ENCODE measurements at places on chromosomes 7 and 10. TPM values are rescaled to one million over a fixed set of nuclear protein-coding genes. Genes with fewer than 3 reads are reported as not detected.
A peak's percentile ranks its signal among the peaks of the same experiment; 100 is the strongest.

GRCh38 chr7:98668255-98668654 is 51.2 kb downstream of the NPTX2 start:
- no peak for DNase-seq

GRCh38 chr10:88994019-88994418 is 3.4 kb downstream of the FAS start:
- no peak for DNase-seq

TRIM73 gene
- 0.96 TPM for total RNA-seq

OR2A12 gene
- not detected for total RNA-seq

DNA sequence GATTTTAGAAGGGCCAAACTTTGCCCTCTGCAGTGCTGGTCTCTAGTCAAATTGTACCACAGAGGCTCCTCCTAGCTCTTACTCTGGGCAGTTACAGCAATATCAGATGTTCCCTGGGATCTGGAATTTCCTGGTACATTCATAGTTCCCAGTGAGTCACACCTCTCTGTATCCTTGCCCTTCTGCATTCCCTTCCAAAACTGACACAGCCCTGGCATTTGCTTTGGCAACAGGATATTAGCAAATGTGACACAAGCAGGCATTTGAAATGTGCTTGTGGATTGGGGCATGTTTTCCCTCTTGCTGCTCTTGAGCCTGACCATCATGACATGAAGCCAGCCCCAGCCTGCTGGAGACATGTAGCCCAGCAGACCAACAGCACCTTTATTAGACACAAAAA is 284.7 kb upstream of the AKR1E2 start:
- peak; percentile 19 for DNase-seq

CLDN4 gene
- total RNA-seq, result 705 TPM

GRCh38 chr10:128373071-128373749 is 247.0 kb upstream of the MKI67 start:
- DNase-seq, result no peak

HDAC9 gene
- total RNA-seq, result 47.5 TPM

DNA sequence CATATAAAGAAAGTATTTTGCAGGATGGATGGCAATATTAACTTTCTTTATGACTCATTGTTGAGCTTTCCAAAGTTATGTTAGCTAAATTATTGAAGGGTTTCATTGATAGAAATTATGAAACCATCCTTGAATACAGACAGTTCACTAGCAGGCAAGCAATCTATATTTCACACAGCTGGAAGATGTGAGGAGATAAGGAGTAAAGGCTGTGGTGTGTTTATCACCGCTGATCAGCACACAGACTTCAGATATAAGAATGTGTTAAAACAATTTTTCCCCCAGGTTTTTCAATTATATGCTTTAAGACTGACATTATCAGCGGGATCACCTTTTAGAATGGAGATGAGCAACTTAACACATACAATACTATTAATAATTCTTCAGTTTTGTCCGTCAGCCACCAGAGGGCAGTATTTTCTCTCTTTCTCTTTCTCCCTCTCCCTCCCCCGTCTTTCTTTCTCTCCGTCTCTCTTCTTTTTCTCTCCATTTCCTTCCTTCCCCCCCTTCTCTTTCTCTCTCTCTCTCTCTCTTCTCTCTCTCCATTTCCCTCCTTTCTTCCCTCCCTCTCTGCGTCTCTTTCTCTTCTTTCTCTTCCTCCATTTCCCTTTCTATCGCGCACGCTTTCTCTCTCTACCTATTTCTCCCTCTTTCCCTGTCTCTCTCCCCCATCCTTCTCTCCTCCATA is 62.9 kb upstream of the FAM171A1 start:
- DNase-seq, result no peak

DNA sequence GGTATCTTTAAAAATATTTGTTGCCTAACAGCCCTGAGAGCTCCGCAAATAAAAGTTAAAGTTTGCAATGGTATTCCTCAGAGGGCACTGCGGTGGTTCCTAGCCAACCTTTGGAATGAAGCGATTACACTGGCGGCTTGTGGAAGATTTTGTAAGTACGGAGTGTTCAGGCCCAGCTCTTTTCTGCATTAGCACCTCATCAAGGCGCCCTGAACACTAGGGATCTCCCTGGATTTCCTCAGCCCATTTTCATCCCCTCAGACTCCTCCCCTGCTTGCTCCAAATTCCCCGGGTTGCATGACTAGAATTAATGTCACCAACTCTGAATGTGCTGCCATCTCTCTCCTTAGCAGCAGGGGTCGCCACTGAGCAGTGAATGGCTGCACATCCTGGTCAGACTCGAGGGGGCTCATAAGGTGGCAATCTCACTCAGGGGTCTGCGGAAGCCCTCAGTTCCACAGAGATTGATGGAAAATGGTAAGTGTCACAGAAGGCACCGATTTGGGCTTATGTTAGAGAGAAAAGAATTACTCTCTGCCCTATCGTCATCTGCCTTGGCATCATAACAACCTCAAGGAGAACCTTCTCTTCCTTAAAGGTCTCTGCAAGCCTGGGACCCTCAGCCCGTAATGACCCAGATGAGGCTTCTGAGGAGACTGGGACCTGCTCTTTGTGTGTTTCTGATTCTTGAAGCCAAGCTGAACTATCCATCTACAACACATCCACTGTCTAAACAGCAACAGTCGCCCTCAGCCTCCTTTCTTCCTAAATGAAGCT is 262.8 kb upstream of the AOAH start:
- DNase-seq, result peak; percentile 53

DNA sequence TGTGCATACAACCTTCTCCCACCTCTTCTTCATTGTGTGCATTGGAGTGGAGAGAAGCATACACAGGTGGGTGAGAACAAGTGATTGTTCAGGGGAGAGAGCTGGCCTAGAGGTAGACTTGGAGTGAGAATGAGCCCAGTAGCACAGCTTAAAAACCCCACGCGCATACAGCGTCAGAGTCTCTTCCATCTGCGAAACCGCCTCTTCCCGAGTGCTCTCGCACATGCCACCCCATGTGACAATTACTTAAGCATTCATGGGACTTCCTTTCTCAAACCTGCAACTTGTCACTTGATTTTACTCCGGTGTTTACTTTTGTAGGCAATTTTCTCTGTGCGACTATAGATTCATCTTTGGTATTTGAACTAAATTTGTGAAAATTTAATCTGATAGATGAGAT is 176.8 kb upstream of the AGK start:
- DNase-seq, result no peak

PNLIP gene
- total RNA-seq, result not detected

GRCh38 chr7:122430710-122431109 is 126.2 kb upstream of the FEZF1 start:
- DNase-seq, result no peak

PTTG1IP2 gene
- total RNA-seq, result not detected

HABP2 gene
- total RNA-seq, result not detected

GRCh38 chr10:127184582-127184981 is 11.8 kb downstream of the INSYN2A start:
- no peak for DNase-seq

GRCh38 chr7:33191340-33191739 is 62.0 kb downstream of the BBS9 start:
- no peak for DNase-seq

GRCh38 chr7:2104107-2104710 is 128.5 kb downstream of the MAD1L1 start:
- peak; percentile 75 for DNase-seq

DNA sequence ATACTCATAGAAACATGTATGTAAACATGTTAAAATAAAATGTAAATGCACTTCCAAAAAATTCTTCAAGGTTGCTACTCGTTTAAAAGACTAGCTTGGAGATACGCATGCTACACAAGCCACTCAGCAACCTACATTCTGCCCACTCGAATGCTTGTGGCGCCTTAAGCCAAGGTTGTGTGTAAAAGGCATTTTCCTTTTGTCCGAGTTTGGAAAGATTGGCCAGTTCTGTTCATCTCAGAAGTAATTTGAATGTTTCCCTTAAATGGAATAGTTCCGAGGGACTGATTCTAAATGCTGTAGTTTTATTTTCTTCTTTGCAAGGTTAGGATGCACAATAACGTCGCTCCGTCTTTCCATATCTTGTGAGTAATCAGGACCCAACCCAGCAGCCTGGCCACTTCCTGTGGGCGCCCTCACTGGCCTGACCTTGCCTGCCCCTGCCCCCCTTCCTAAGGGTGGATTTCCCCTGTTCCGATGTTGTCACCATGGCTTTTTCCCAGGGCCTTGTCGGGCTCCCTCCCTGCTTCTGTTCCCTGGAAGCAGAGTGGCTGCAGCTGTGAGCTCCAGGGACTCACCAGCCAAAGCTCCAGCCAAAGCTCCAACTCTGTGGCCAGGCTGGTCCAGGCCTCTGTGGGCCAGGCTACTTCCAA is 70.6 kb downstream of the PTPRE start:
- DNase-seq, result peak; percentile 55

MSMB gene
- not detected for total RNA-seq

GIMAP7 gene
- total RNA-seq, result 4.6 TPM

ERVW-1 gene
- total RNA-seq, result not detected

KIAA1217 gene
- 56.5 TPM for total RNA-seq

CNPY1 gene
- total RNA-seq, result not detected

C7orf57 gene
- total RNA-seq, result not detected

DNA sequence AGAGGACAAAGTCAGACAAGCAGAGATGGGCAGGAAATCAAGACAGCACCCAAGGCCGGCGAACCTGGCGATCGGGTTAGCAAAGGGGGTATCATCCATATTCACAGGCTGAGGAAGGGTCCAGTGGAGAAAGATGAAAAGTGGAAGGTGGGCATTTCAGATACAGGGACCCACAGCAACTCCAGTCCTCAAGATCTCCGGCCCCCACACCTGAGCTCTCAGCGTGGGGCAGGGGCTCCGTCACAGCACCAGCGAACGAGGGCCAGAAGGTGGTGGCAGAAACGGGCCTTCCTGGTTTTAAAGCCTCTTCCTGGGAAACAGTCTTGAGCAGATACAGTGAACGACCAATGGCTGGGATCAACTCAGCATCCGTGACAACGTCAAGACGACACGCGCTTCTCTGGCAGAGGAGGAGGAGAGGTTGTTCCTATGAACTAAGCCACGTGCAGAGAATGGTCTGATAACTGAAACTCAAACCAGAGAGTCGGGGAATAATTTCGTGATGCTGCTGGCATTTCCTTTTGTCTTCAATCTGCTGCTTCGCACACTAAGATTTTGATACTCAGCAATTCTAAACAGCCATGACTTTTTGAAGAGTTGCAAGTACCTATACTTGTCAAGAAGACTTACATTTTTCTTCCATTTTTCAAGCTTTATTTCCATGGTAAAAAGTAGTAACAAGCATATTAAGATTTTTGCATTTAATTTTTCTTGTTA is 219.8 kb downstream of the ZMYND11 start:
- no peak for DNase-seq

REEP3 gene
- 23.9 TPM for total RNA-seq

DNA sequence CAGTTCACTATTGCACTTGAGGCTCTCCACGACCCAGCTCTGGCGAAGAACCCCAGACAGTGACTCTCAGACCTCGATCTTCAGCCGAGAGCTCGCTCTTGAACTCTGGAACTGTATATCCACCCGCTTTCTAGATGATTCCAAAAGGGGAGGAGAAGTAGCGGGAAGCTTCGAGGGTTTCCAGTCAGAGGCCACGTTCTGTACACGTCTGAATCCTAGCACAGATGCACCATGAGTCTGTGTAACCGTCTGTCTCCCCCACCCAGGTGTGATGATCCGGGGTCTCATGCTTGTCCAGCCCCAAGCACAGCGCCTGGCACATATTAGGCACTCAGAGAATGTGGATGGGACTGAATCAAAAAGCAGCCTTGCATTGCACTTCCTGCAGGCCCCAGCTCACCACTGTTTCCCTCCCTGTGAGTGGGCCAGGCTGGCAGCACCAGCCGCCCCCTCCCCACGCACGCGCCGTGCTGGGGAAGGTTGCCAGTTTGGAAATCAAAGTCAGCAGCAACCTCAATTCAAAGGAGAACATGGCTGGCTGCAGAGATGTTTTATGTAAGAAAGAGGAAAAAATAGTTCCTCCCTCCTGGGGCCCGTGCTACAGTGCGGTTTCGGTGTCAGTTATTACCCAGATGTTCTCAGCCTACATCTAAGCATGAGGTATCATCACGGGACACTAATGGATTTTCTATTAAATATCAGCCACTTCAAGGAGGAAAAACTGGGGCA is 5.7 kb downstream of the GRID2IP start:
- no peak for DNase-seq

DNA sequence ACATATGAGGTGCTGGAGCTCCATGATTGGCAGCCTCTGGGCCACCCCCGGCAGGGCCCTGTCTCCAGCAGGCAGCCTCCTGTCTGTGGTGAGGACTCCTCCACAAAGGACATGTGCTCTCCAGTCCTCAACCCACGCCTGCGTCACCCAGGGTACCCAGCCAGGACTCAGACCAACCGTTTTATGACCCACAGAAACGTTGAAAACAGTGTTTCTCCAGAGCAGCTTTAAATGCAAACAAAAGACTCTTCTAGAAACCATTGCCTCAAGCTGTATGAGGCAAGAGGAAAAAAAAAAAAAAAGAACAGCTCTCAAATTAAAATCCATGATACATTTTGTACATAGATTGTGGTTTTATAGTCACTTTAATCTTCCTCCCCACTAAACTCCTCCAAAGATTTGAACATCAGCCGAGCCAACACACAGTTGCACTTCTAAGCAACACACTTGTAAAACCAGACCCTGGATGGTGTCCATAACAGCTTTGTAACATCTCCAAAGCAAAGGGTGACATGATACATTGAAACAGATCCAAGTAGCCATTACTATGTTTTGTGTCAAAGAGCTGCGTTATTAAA is 175.0 kb upstream of the LYZL2 start:
- DNase-seq, result peak; percentile 47

DNA sequence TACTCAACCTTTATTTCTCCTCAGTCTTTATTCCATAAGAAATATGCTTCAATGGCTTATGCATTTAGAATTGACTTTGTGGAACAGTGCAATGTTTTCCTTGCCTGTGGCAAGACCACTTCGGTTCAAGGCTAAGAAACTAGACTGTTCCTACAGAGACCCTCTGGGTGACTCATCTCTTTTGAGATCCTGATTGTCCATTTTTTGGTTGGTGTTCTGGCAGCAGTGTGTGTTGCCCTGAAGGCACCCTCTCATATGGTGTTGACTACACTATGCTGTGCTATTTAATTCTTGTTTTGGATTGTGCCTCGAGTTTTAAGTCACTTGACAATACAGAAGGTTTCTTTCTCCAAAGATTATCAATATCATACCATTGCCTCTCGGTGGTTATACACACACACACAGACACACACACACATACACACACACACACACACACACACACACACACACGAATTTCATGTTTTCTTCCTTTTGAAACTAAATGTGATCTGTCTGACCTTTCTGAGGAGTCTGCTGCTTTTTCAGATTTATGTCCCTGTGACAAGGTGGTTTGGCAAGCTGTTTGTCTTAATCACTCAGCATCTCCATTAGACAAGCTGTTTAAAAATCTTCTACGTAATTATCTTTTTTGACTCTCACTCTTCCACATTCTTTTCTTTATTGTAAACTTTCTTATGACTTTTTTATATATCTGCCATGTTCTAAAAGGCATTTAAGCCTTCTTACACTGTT is 187.2 kb downstream of the VTI1A start:
- DNase-seq, result no peak

SFR1 gene
- total RNA-seq, result 4.0 TPM

KAZALD1 gene
- 6.8 TPM for total RNA-seq

- no peak for DNase-seq
Measured at GRCh38 chr10:5070648-5071410, 23.4 kb upstream of the AKR1C3 start.
